ENCODE measurements at places on chromosomes 7 and 10. TPM values are rescaled to one million over a fixed set of nuclear protein-coding genes. Genes with fewer than 3 reads are reported as not detected.

GRCh38 chr7:44391171-44391570 lies 65.8 kb upstream of the CAMK2B start:
- no peak overlapping the region for H3K4me3 ChIP-seq
- H3K36me3 ChIP-seq, result no peaks in the 10 kb centered on the region
- no peak overlapping the region for H3K27ac ChIP-seq
- no peaks in the 10 kb centered on the region for H3K4me1 ChIP-seq
- DNase-seq, result peak; percentile 22

DNA sequence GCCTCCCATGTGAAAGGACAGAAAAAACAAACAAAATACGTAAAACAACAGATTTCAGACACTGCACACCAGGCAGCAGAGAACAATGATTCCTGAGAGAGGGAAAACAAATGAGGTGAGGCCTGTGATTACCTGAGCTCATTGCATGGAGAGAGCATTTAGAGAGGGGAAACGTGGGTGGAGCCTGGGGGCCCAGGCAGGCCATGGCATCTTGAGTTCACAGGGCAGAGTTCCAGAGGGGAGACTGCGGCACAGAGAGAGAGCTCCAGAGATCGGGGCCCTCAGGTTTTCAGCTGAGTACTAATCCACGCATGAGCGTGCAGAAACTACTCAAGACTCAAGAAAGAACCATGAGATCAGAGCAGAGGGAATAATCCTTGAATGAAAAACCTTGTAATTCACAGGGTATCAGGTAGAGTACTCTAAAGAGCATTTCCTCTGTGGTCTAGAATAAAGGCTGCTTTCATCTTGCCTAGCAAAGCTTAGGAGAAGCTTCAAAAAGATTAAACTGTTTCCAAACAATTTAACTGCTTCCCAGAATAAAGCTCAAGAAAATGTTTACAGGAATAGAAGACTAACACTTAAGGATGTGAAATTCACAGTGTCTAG lies 46.6 kb upstream of the ARHGAP12 start:
- no peak for DNase-seq
- no peaks in the 10 kb centered on the region for H3K4me1 ChIP-seq
- no peaks in the 10 kb centered on the region for H3K27me3 ChIP-seq
- H3K27ac ChIP-seq, result no peak overlapping the region
- no peak overlapping the region for H3K4me3 ChIP-seq

GRCh38 chr7:134602881-134603451 lies 43.7 kb upstream of the BPGM start:
- H3K27ac ChIP-seq, result peak overlapping the region; percentile 9
- no peak overlapping the region for H3K4me3 ChIP-seq
- DNase-seq, result no peak
- no peaks in the 10 kb centered on the region for H3K36me3 ChIP-seq
- H3K4me1 ChIP-seq, result peaks cover 7% of the 10 kb centered on the region

DNA sequence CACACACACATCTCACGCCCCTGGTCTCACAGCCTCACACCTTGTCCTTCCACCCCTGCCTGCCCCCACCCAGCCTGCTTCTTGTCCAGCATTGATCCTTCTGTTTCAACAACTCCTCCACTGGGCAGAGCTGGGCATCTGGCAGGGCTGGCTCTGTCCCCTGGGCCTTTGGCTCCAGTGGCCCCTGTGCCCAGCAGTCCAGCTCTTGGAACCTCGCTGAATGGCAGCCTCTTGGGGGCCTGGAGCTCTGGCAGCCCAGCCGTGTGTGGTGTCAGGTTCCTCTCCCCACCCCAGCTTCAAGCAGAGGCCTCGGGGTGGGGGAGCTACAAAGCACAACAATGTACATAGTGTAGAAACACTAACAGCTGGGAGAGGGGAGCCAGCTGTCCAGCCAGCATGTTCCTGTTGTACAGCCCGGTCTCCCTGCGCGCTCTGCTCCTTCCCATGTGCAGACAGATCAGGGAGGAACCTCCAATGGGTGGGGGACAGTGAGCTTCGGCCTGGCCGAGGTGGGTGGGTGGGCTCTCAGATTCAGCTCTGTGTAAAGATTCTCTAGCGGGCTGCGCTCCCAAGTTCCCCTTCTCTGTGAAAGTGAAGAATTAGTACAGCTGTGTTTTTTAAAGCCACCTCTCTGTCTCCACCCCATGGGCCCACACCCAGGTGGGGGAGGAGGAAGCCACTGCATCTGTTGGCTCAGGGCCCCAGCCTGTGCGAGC lies 19.4 kb downstream of the ZMIZ2 start:
- H3K27me3 ChIP-seq, result no peaks in the 10 kb centered on the region
- H3K4me3 ChIP-seq, result peak overlapping the region; percentile 19
- DNase-seq, result peak; percentile 90
- peaks cover 40% of the 10 kb centered on the region for H3K4me1 ChIP-seq
- H3K36me3 ChIP-seq, result peaks cover 43% of the 10 kb centered on the region

- no peaks in the 10 kb centered on the region for H3K36me3 ChIP-seq
- no peak for DNase-seq
Observed at GRCh38 chr10:69048103-69048502, 39.8 kb upstream of the SRGN start.

DNA sequence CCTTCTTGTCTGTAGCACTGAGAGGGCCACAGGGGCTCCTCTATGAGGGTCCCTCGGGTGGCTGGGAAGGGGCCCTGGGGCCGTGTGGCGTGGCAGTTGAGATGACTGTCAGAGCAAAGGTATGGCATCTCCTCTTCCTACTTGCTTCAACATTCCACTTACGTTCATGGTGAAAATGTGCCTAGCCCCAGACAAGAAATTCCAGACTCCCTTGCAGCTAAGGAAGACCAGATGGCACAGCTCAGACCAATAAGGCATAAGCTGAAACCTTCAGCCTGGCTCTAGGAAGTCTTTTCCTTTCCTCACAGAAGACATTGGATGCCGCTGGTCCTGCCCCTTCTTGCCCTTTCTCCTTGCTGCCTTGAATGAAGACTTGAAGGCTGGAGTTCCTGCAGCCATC lies 57.4 kb downstream of the ZNF503 start:
- no peak overlapping the region for H3K27ac ChIP-seq
- H3K36me3 ChIP-seq, result no peaks in the 10 kb centered on the region

DNA sequence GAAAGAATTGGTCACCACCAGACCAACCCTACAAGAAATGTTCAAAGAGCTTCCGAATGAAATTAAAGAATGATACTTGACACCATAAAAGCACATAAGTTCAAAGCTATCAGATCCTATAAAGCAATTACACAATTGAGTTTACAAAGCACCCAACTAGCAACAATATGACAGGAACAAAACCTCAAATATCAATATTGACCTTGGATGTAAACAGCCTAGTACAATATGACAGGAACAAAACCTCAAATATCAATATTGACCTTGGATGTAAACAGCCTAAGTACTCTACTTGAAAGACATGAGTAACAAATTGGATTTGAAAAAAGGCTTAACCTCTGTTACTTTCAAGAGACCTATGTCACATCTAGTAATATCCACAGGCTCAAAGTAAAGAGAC lies 1201.4 kb downstream of the XPNPEP1 start:
- no peaks in the 10 kb centered on the region for H3K4me1 ChIP-seq
- H3K36me3 ChIP-seq, result no peaks in the 10 kb centered on the region
- no peak for DNase-seq
- H3K4me3 ChIP-seq, result no peak overlapping the region

- no peaks in the 10 kb centered on the region for H3K27me3 ChIP-seq
- H3K4me3 ChIP-seq, result no peak overlapping the region
- no peak for DNase-seq
- no peaks in the 10 kb centered on the region for H3K4me1 ChIP-seq
- H3K36me3 ChIP-seq, result no peaks in the 10 kb centered on the region
Observed at GRCh38 chr10:21090609-21091082, 193.5 kb upstream of the NEBL start.

- H3K4me3 ChIP-seq, result no peak overlapping the region
- DNase-seq, result no peak
- H3K36me3 ChIP-seq, result no peaks in the 10 kb centered on the region
- no peaks in the 10 kb centered on the region for H3K4me1 ChIP-seq
- H3K27me3 ChIP-seq, result no peaks in the 10 kb centered on the region
Observed at GRCh38 chr10:53664282-53665019, 891.9 kb upstream of the MBL2 start.

DNA sequence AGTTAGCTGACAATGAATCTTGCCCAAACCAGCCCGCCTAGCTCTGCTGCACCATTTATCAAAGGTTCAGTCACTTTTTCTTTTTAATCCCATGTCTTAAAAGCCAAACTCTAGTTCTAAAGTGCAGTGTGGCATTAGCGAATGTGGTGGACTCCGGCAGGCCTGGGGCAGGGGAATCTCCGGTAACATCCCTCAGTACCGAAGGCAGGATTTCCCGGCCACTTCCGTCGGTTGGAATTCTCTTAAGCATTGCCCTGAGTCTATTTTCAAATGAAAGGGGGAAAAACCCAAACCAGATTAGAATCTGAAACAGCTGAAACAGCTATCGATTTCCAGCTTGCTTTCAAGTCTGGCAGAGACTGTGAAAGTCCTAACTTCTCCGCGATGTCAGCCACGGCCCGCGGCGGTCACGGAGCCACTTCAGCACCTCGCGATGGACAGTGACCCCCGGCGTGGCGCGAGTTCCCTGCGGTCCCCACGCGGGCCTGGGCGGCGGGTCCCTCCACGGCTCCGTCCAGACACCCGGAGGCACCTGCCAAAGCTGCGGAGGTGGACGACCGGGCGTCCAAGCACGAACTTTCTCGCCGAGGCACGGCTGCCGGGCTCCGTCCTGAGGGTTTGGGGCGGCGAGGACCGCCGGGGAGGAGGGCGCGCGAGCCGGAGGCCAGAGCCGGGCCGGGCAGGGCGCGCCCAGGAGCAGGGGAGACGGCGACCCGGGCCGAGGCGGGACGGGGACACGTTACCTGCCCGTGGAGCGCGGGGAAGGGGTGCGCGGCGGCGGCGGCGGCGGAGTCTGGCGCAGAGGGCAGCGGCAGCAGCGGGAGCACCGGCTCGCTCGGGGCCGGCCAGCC lies 745 bp downstream of the TCERG1L start:
- H3K4me3 ChIP-seq, result peak overlapping the region; percentile 15
- H3K27me3 ChIP-seq, result no peaks in the 10 kb centered on the region
- no peak overlapping the region for H3K27ac ChIP-seq
- H3K36me3 ChIP-seq, result no peaks in the 10 kb centered on the region
- peaks cover 13% of the 10 kb centered on the region for H3K4me1 ChIP-seq

- DNase-seq, result no peak
- no peaks in the 10 kb centered on the region for H3K4me1 ChIP-seq
- H3K27ac ChIP-seq, result no peak overlapping the region
- H3K27me3 ChIP-seq, result no peaks in the 10 kb centered on the region
- no peak overlapping the region for H3K4me3 ChIP-seq
Observed at GRCh38 chr7:157205438-157205837, 66.7 kb downstream of the UBE3C start.

Gene MALRD1
- 2.0 TPM for total RNA-seq

Gene WNT8B
- total RNA-seq, result not detected

Gene ASAH2
- total RNA-seq, result 2.5 TPM

Data from vagina (tissue), 2 donors.